ENCODE measurements at places on chromosomes 16 and 17.

DNA sequence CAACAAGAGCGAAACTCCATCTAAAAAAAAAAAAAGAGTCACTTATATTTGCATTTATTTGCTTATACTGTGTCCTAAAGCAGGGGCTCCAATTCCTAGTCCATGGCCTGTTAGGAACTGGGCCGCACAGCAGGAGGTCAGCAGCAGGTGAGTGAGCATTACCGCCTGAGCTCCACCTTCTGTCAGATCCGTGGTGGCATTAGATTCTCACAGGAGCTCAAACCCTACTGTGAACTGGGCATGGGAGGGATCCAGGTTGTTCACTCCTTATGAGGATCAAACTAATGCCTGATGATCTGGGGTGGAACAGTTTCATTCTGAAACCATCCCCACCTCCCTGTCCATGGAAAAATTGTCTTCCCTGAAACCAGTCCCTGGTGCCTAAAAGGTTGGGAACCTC lies 24.9 kb downstream of the ITGB3 start:
- DNase-seq, result no peak

DNA sequence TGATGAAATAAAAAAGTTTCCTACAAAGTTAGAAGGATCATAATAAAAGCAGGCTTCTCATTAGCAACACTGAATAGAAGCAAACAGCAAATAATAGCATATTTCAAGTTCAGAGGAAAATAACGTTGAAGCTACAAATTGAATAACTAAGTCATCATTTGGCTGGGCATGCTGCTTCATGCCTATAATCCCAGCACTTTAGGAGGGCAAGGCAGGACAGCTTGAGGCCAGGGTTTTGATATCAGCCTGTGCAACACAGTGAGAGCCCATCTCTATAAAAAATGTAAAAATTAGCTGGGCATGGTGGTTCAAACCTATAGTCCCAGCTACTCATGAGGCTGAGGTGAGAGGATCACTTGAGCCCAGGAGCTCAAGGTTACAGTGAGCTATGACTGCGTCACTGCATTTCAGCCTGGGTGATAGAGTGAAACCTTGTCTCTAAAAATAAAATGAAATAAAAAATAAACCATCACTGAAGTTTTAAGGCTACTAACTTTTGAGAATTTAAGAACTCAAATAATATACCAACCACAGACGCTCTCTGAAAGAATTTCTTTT lies 25.5 kb downstream of the NCOR1 start:
- DNase-seq, result no peak

DNA sequence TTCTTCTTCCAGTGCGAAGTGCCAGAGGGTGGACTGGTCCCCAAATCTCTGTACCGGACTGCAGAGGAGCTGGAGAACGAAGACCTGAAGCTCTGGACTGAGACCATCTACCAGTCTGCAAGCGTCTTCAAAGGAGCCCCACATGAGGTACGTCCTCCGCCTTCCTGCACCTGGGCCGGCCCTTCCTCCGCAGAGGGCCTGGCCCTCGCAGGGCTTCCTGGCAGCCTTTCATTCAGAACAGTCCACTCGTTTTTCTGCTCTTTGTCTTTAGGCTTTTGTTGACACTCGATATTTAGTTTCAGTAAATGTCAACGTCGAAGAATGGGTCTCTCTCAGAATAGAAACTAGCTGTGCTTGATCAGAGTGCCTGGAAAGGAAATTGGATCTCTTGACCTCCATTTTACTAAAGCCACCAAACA lies 68.6 kb downstream of the SEC14L1 start:
- no peak for DNase-seq

DNA sequence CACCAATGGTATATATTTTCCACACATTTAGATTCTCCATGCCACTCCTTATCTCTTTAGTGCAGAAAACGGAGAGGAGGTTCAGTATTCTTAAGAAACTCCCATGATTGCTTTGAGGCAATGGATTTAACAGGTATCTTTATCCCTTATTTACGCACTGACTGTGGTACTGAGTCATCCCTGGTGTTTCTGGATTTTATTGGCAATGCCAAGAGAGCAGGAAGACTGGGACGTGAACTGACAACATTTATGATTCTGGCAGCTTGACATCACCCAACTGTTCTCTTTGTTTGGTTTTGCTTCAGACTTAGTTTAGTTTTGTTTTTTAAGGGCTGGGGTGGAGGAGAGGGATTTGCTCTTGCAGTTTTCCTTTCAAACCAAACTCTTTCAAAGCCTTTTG lies 131.4 kb downstream of the WWOX start:
- peak; percentile 25 for DNase-seq

- no peak for DNase-seq
These were observed at the start of gene CUEDC1 for GRCh38 chr17:57955183-57955931. TSS of gene CUEDC1 (minus strand) at chr17:57955412. CDS start at chr17:57885564, 69,848 bp downstream.

- DNase-seq, result no peak
These were observed 442.9 kb downstream of the GRIN2A start for GRCh38 chr16:9739301-9739700.

DNA sequence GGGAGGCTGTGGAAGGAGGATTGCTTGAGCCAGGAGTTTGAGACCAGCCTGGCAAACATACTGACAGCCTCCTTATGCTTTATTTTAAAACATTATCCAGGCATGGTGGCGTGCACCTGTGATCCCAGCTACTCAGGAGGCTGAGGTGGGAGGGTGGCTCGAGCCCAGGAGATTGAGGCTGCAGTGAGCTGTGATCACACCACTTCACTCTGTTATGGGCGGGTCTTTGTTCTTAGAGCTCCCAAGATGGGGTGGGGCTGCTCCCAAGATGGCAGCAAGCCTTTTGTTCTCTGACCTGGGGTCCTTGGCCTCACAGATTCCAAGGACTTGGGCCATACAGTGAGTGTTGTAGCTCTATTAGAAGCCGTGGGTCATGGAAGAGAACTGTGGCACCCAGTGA lies 26.1 kb upstream of the ST6GALNAC2 start:
- no peak for DNase-seq

GRCh38 chr17:38984666-38985065 lies 17.5 kb upstream of the FBXO47 start:
- no peak for DNase-seq

- DNase-seq, result no peak
These were observed at the start of gene IGF2BP1 for GRCh38 chr17:48997103-48997826. TSS of gene IGF2BP1 (plus strand) at chr17:48997385. CDS start at chr17:48997746, 361 bp downstream.

DNA sequence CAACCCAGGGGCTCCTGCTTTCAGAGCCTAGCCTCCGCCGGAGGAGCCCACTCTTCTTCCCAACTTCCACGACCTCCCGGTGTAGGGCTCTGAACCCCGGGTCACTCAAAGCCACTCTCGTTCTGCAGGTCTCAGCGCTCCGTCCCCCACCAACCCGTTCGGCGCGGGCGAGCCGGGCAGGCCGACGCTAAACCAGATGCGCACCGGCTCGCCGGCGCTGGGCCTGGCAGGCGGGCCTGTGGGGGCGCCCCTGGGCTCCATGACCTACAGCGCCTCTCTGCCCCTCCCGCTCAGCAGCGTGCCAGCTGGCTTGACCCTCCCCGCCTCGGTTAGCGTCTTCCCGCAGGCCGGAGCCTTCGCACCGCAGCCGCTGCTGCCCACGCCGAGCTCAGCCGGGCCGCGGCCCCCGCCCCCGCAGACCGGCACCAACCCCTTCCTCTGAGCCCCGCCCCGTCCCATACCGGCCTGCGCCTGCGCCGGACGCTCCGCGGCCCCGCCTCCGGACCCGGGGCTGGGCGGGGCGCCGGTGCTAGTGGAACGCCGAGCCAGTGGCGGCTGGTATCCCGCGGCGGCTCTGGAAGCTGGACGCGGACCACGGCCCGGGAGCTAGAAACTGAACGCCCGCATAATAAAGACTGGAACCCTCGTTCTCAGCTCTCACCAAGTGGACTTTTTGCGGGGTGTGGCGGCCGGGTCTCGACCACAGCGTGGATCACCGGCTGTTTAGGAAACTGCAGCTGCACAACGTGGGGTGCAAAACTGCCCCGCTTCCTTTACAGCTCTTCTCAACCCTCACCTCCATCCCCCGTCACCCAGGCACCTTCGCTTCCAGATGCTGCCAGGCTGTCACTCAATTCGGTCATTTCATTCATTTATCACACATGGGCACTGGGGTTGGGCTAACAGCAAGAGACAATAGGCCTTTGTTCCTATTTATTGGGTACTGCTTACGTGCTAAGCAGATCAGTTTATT lies 5.0 kb upstream of the SPATA20 start:
- DNase-seq, result no peak

DNA sequence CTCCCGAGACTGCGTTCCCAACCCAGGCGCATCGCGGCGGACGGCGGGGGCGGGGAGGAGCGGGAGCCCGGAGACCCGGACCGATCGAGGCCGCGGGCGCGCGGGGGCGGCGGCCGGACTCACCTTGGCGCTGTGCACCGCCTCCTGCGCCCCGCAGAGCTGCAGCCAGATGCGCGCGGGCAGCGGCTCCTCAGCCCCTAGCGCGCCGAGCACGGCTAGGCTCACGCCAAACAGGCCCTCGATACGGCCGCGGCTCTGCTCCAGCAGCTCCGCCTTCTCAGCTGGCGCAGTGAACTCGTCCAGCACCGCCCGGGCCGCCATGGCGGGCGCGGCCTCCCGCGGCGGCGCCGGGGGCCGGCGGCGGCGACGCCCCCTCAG lies 339 bp downstream of the N4BP1 start:
- DNase-seq, result no peak

- no peak for DNase-seq
These were observed 6.0 kb downstream of the PDP2 start for GRCh38 chr16:66886321-66886720.

DNA sequence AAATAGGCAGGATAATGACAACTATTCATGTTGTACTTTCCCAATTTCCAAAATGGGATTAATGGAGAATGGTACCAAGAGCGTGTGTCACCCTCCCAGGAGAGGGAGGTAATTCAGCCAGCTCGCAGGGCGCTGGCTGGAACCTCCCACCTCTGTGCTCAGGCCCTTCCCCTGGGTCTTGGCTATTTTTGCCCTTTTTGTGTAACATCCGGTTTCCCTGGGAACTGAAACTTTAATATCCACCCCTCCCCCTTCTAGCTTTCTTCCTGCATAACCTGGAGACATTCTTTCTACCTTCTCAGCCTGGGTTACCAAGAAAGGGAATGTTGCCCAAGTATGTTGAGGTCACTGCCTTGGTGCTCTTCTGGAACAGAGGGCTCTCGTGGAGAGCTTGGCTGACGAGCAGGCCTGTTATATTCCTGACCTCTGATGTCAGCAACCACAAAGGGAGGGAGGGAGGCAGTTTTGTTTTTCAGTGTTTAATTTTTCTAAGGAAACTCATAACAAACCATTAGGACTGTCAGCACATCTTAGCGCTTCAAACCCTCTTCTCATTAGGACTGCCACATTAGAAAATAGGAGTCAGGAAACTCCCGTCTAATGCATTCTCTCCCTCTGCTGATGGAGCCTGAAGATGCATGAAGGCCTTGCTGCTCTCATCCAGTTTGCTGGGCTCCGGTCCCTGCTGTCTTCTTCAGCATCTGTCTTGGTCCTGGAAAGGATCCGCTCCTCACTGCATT lies 25.6 kb downstream of the ITGB3 start:
- no peak for DNase-seq

GRCh38 chr17:42111871-42112551 lies 503 bp downstream of the DHX58 start:
- DNase-seq, result no peak

DNA sequence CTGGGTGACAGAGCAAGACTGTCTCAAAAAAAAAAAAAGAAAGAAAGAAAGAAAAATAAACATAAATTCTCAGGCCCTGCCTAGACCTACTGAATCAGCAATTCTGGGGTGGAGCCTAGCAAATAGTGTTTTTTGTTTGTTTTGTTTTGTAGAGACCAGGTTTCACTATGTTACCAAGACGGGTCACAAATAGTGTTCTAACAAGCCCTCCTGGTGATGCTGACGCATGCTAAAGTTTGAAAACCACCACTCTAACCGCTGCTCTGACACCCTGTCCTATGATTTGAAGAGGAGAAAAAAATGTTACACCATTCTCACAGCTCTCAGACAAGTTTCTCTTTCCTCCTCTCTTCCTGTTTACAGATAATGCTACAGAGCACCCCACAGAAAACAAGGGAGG lies 1.5 kb downstream of the MRPL10 start:
- no peak for DNase-seq

DNA sequence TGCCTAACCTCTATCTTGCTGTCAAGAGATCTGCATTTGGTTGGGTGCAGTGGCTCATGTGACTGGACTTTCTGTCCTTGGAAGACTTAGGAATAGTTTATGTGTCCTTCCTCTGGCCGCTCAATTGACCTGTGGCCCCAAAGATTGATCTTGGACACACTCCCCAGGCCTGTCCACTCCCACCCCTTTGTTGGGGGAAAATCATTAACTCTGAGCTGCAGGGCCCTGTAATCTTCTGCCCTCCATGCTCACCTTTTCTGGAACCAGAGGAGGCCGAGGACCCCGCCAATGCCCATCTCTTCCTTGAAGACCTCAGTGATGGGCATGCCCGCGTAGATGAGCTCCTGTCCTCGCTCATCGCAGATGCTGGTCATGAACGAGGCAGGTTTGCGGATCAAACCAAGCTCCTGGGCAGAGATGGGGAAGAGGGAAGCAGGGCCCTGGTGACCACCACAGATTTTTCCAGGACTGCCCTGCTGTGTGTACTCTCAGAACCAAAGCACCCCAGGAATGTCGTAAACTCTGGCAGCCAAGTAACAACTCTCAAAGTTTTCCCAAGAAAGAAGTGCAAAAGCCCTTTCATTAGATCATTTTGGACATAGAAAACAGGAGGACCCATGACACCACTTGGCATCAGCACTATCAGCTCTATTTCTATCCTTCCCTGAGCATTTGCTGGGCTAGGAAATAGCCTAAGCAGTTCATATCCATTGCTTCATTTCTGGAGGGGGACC lies 8.5 kb upstream of the KLHL11 start:
- DNase-seq, result no peak

Measured in urinary bladder (tissue), 4 donors.